ENCODE measurements at places on chromosomes 6 and 20. TPM values are rescaled to one million over a fixed set of nuclear protein-coding genes. Genes with fewer than 3 reads are reported as not detected.

DNA sequence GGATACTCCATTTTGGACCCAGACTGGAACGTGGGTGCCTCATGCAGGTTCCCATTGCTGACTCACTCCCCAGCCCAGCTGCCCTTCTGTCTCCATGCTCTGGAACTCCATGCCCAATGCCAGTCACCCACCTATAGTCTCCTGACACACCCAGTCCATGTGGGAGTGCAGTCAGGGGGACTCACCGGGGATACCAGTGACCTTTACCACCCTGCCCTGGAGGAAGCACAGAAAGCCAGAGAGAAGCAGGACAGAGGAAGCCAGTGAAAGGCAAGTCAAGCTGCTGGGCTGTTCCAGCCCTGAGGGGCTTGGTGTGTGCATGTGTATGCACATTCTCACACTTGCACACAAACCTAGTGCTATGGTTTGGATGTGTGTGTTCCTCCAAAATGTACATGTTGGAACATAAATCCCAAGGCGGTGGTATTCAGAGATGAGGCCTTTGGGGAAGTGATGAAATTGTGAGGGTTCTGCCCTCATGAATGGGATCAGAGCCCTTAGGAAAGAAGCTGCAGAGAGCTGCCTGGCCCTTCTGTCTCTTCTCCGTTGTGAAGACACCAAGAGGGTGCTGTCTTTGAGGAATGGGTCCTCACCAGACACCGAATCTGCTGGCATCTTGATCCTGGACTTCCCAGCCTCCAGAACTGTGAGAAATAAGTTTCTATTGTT is 121.4 kb upstream of the MAFB start:
- no peak for DNase-seq

DNA sequence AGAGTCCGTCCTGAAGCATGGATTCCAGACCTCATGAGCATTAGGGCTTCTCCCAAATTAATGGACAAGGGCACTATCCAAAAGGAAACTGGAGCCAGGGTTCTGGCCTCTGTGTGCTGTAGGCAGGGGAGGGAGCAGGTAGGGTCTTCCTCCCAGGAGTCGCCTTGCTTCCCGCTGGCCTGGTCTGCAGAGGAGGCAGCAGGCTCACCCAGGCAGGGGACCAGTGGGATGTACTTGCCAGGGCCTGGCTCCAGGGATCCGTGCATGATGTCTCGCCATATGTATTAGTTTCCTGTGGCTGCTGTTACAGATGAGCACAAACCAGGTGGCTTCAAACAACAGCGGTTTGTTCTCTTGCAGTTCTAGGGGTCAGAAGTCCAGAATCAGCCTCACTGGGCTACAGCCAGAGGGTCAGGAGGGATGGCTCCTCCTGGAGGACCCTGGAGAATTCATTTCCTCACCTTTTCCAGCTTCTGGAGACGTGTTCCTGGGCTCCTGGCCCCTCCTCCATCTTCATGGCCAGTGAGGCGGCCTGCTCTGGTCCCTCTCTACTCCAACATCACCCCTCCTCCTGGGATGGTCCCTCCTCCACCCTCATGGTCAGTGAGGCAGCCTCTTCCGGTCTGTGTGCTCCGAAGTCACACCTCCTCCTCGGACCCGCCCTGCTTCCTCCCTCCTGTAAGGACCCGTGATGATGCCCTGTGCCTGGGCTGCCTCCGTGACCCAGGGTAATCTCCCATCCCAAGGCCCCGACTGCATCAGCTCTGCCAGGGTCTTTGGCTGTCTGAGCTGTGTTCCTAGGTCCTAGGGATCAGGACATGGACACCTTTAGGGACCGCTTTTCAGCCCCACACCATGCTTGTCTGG is 329.1 kb downstream of the CDH4 start:
- no peak for DNase-seq

DNA sequence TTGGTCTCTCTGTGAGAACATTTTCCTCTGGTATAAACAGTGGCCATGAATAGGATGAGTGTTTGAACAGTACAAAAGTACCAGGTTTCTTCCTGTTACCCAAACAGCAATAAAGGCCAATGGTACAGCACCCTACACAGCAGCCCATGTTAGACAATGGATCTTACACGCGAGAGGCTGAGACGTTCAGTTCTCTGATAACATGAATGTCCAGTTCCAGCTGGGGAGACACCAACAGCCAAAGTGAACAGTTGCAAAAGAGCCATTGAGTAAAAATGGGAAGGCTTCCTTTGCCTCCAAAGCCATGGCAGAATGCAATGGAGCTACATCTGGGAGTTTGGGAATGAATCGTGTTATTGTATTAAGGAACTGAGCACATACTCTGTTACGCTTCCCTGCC is 246.8 kb upstream of the SGK1 start:
- no peak for DNase-seq

DNA sequence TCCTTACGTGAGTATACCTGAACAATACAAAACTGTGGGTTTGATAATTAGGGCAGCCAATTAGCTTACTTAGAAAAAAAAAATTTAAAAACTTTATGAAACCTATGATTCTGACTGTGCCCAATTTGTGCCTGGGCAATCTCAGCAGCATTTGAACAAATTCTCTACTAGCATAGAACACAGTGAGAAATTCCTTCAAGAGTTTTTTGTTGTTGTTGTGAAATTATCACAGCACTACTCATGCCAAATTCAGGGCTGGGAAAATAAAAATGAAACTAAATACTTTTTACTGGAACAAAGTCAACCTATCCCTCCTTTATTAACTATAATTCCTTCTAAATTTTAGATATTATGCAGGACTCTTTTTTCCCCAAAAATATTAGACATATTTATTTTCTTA is 42.9 kb downstream of the POU3F2 start:
- no peak for DNase-seq

GRCh38 chr6:160360955-160361354 is 12.8 kb downstream of the SLC22A3 start:
- peak; percentile 69 for DNase-seq

- peak; percentile 32 for DNase-seq
These were observed 240.9 kb downstream of the PHACTR1 start for GRCh38 chr6:12957321-12958051.

The WASF1 gene
- 21.1 TPM for total RNA-seq

- DNase-seq, result no peak
These were observed 276.5 kb downstream of the CDC5L start for GRCh38 chr6:44663860-44664634.

The MYBL2 gene
- total RNA-seq, result 66.7 TPM

GRCh38 chr6:13327691-13328075 is 654 bp downstream of the TBC1D7 start:
- DNase-seq, result no peak

The IMPG1 gene
- total RNA-seq, result not detected

DNA sequence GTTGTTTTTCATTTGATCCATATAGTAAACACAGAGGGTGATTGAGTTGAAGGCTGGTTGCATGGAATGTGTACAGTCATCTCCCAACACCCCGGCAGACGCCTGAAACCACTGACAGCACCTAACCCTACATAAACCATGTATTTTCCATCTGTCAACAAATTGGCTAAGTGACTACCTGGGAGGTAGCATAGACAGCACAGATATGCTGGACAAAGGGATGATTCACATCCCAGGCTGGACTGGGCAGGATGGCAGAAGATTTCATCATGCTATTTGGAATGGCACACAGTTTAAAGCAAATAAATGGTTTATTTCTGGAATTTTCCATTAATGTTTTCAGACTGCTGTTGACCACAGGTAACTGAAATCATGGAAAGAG is 4.4 kb upstream of the VIP start:
- peak; percentile 83 for DNase-seq

DNA sequence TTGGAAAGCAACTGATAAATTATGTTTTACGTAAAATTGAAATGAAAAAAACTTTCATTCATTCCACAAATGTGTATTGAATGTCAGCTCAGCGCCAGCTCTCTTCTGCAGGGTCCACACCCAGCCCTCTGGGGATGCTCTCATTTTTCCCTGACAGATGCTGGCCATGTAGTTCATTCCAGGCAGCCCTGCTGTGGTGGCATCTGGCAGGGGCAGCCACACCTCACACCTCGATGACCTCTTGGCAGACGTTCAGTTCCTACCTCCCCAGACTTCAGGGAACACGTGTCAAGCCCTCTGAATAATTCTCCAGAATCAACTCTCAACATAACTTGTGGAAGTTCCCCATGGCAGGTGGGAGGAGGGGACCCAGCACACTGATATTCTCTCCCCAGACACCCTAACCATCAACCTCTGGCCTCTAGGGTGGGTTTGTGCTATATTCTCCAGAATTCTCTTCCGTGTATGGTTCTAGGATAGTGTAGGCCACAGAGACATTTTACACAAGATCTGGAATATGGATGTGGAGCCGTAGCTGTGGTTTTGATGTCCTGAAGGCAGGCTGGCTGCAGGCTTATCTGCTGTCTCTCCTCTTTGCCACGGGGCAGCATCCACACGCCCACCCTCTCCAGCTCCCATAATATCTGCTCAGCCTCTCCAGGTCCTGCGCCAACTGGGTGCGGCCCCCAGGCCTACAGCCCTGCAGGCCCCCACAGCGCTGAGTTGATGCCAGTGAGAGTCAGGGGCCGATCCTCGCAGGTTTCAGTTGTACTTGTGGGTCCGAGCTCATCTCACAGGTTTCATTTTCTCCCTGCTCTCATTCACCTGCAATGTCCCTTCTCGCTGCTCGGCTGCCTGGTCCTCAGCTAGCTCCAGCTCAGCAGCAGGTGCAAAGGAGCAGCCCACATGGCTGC is 175.8 kb upstream of the ARID1B start:
- DNase-seq, result no peak

- peak; percentile 52 for DNase-seq
These were observed 11.0 kb upstream of the FBXL4 start for GRCh38 chr6:98958776-98959175.

DNA sequence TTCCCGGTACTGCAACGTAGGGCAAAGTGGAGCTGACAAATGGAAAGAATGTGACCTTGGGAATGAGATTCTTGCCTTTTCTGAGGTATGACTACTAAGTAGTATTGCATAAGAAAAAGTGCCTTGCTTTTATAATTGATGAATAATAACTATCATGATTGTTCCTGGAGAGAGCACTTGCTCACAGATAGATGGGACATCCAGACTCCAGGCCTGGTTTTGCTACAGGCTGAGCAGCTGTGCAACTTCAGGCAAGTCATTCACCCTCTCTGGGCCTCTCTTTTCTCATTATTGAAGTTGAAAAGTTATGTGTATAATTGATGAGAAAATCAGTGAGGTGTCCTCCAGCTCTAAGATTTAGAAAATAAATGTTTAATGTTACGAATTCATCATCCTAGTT is 53.6 kb upstream of the MBOAT1 start:
- DNase-seq, result no peak

DNA sequence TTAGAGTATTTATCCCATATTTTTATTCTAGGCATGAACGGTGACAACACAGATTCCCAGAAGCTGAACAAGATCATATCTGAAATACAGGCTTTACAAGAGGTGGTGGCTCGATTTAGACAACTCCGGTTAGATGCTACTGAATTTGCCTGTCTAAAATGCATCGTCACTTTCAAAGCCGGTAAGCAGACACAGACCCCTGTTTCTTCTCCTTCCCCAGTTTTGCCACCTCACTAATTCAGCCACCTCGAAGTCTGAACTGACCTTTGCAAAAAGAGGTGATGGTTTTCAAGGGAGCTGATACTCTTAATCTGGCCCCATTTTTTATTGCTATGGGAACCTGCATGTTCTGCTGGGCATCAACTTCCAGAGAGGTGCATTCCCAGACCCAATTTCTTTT is 15.0 kb downstream of the NR2E1 start:
- no peak for DNase-seq

Data from foreskin keratinocyte (primary cell).